ENCODE measurements at places on chromosomes 3 and 15.

- no peak for DNase-seq
Observed at GRCh38 chr3:172057059-172057458, 17.7 kb downstream of the FNDC3B start.

DNA sequence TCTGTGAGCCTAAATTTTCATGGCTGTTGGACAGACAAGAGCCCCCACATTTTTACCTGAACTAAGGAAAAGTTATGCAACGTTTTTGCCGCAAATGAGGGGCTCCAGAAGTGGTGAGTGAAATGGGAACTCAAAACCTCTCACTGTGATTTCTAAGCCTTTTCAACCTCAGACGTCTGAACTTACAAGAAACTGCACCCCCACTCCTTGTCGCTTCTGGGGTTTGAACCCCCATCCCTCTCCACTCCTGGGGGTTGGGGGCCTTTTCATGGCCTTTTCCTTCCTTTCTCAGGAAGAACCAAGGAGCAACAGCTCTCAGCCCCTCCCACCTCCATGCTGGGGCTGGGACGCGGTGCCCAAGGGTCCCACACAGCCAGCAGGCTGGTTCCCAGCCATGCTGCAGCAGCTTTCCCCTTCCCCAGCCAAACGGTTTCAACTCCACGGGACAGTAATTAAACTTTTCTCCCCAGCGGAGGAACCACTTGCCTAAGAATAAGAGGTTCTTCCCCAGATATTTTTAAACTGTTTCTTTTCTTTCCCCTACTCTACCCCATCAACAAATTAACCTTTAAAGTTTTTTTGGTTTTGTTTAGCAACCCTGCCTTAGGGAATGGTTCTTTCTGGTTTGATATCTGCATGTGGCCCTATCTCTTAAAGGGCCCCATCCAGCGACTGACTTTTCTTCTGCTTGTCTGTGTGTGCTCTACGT lies 387.6 kb upstream of the CBLB start:
- DNase-seq = no peak

DNA sequence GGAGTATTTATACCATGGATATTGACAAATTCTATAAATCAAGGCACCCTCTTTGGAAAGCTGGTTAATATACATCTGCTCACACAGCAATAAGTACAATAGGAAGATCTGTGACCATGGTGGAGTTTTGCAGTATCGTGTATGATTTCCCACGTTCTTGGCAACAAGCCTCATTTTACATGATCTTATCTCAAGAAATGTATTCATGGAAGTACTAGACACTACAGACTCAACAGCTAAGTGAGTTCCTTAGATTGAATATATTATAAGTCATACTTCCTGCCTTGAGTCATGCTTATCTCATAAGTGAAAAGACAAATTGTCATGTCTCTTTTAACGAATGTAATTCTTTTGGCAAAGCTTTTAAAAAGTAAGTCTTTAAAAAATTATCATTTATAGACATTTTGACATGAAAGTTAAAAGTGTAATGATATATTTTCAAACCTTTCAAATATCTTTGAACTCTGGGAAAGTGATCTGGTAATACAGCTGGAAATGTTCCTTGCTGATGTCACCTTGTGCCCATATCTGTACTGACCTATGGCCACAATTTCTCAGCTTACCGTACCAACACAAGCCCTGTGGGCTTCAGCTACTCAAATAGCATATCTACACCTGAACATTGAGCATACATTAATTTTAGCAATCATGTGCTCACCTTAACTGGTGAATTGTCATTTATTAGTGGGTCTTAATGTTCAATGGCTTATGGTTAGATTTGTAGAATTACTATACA lies 130.3 kb upstream of the TMC3 start:
- DNase-seq = no peak

DNA sequence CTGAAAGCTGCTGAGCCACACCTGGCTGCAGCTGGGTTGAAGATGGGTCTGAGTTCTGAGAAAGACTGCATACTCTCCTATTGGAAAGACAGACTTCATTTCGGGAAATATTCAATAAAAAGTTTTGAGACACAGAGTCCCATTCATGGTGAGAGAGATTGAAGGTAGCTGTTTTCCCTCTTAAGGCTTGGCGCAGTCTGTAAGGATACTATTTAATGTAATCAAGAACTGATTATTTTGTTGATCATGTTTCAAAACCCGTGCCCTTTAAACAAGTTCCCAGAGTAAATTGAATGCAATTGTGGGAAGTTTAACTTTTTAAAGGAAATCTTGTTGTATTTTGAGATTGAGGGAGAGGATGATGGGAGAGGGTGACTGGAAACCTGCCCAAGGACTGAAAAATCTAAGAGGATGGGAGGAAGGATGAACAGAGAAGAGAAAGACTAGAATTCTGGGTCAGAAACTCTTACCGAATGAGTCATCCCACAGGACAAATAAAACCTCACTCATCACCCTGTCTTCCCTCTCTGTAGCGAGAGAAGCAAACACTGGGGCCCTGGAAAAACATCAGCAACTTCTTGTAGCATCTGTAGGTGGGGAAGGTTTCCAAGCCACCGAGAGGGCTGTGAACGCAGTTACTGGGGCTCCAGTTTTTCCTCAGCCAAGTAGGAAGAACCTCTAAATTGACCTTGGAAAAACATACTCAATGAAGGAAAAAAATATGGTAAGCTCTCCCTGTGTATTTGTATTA lies 193.2 kb upstream of the TPRG1 start:
- DNase-seq = no peak

- DNase-seq = no peak
Observed at GRCh38 chr3:148723631-148724030, 25.9 kb downstream of the AGTR1 start.

GRCh38 chr3:65833761-65834505 lies 204.8 kb downstream of the MAGI1 start:
- DNase-seq = peak; percentile 37

DNA sequence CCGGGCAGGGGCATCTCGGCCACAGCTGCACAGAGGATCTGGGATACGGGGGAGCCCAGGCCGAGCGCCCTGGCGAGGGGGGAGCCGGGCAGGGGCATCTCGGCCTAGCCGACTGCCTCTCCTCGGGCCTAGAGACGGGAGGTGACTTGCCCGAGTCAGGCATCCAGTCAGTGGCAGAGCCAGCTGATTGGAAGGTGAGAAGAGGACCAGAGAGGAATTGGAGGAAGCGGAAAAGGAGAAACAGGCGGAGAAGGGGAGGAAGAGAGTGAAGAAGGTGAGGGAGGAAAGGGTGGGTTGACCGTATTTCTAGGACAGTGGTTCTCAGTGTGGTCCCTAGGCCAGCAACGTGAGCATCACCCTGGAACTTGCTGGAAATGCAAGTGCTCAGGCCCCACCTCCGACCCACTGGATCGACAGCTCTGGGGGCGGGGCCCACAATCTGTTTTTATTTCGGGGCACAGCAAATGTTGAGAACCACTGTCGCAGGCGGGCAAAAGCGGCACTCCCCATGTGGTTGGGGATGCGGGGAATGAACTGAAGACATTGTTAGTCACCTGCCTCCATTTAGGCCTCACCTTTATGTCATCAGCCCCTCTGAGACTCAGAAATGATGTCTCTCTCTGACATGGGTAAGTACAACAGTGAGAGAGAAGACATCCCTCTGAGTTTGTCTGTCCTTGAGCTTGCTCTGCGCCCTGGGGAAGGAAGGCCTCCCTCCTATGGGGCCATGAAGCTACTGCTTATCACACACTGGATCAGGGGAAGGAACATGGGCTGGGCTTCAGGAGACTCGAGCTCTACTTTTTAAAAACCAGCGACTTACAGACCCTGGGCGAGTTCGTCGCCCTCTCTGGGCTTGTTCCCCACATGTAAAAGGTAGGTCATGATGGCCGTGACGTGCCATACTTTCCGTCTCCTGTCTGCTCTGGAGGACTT lies 1.0 kb upstream of the MELTF start:
- DNase-seq = no peak

- DNase-seq = no peak
Observed at GRCh38 chr3:190514413-190515153, 698 bp downstream of the IL1RAP start.

- no peak for DNase-seq
Observed at GRCh38 chr15:74489518-74490338, 28.8 kb upstream of the UBL7 start.

GRCh38 chr15:78201281-78202190 lies 32.8 kb downstream of the ACSBG1 start:
- no peak for DNase-seq

GRCh38 chr3:21894459-21895340 lies 143.7 kb upstream of the ZNF385D start:
- DNase-seq = no peak
